SHP77 treated with DMSO at 0.1 percent for 48 hours (cell line): ENCODE measurements at places on chromosomes 2 and 18.

- DNase-seq, result no peak
These were observed 51.3 kb downstream of the ACSL3 start for GRCh38 chr2:222912117-222912516.

DNA sequence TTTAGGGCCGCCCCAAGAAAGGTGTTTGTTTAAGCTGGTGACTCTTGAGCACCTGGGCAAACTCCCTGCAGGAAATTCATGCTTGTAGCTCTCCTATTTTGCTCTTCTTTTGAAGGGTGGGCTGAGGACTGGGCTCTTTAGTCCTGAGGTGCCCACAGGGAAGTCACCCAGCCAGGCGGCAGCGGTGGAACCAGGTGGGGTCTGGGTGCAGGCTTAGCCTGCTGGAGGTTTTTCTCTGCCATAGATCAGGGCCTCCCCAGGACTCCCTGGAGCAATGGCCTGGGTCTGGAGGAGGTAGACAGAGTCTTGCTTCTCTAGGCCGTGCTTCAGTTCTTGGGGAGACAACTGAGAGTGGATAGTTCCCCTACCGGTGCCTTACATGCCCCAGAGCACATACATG, 99.9 kb downstream of the CLIP4 start:
- no peak for DNase-seq

DNA sequence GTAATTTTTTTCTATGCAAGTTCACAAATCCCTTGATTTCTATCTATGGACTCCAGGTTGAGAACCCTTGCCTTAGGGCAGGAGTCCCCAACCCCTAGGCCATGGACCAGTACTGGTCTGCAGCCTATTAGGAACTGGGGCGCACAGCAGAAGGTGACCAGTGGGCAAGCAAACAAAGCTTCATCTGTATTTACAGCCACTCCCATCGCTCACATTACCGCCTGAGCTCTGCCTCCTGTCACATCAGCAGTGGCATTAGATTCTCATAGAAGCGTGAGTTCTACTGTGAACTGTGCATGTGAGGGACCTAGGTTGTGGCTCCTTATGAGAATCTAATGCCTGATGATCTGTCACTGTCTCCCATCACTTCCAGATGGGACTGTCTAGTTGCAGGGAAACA, 70.2 kb upstream of the SMAD2 start:
- no peak for DNase-seq

GRCh38 chr2:97354576-97354975, 235.1 kb downstream of the ANKRD36B start:
- no peak for DNase-seq

- no peak for DNase-seq
These were observed 59.5 kb upstream of the YWHAQ start for GRCh38 chr2:9690252-9690651.

DNA sequence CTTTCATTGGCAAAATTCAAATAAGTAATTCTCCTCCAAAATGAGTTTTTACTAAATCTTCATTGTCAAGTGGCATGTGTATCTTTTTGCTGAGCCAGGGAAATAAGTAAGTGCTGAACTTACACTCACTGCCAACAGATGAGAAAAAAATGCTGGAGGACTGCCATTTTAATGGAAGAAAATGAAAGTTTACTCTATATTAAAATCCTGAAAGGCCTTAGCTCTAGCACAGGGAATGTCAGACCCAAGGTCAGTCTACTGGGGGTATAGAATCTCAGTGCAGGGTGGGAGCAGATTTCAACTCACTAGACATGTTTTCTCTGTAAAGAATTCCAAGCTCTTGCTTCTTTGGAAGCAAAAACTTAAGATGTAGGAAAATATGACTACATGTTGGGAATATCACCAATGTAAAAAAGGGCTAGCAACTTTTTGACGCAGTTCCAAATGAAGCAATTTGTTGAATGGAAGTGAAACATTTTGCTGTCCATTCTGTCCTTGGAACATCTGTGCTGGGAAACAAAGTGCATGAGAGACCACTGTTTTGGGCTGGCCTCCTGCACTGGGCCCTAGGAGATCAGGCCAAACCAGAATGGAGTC, 127.0 kb downstream of the ST6GAL2 start:
- no peak for DNase-seq

GRCh38 chr18:35458271-35458670, 39.5 kb downstream of the INO80C start:
- DNase-seq, result no peak
